ENCODE measurements at places on chromosomes 2 and 18. TPM values are rescaled to one million over a fixed set of nuclear protein-coding genes. Genes with fewer than 3 reads are reported as not detected.

Gene CDH7
- 0.06 TPM for total RNA-seq

Gene NOSTRIN
- 46.4 TPM for total RNA-seq

Gene TEX44
- not detected for total RNA-seq

Gene B3GNT7
- total RNA-seq = 4.0 TPM

Gene CD8B2
- total RNA-seq = 0.10 TPM

Gene CCDC142
- total RNA-seq = 16.1 TPM

Gene UGT1A6
- total RNA-seq = not detected

Gene KCNK3
- 8.7 TPM for total RNA-seq

Gene GDF7
- 15.9 TPM for total RNA-seq

Gene PSTPIP2
- 12.6 TPM for total RNA-seq

Gene KRTCAP3
- total RNA-seq = 1.8 TPM

Gene IL1RL1
- total RNA-seq = 8.1 TPM

Gene FEV
- total RNA-seq = not detected

GRCh38 chr2:238777369-238778067 is 70.4 kb upstream of the TWIST2 start:
- DNase-seq = peak; percentile 26

DNA sequence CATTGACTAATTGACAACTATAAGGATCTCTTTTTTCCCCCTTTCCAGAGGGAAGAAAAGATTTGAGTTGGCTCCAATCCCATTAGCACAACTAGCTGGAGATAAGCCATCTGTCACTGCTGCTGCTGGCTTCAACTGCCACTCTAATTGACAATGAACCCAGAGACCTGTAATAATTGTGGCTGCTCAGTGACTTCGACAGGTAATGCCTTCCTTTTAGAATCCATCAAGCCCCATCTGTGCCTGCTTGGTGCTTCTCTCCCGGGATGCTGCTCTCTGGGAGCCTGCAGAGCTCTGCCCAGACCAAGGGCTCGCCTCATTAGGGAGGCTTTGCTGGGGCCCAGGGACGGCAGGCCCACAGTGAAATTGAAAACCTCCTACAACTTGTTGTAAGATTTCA is 376.7 kb upstream of the SOX11 start:
- DNase-seq = no peak

- no peak for DNase-seq
Observed at GRCh38 chr2:42900289-42900891, 108.0 kb upstream of the HAAO start.

DNA sequence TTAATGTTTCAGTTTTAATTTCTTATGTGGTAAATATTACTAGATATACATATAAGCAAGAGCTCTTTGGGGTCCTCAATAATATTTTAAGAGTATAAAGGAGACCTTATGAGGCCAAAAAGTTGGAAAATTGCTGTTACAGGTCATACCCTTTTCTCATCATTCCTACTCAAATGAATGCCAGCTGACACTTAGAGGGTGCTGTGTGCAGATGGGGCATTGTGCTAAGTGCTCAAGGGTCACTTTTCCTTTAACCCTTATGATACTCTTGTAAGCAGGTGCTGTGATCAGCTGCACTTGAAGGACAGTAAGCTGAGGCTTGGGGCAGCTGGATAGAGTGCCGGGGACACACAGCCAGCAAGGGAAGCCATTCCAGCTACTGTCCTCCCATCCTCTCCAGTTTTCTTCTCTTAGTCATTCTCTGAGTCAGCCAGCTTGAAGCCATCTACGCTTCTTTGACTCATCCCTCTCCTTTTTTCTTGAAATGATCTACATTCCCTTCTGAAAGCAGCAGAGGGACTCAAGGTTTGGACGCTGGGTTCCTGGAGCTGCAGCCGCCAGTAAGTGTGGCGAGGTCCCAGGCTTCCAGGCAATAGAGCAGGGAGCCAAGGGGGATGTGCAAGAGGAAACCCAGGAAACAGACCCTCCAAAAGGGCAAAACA is 42.0 kb upstream of the CREB1 start:
- no peak for DNase-seq

DNA sequence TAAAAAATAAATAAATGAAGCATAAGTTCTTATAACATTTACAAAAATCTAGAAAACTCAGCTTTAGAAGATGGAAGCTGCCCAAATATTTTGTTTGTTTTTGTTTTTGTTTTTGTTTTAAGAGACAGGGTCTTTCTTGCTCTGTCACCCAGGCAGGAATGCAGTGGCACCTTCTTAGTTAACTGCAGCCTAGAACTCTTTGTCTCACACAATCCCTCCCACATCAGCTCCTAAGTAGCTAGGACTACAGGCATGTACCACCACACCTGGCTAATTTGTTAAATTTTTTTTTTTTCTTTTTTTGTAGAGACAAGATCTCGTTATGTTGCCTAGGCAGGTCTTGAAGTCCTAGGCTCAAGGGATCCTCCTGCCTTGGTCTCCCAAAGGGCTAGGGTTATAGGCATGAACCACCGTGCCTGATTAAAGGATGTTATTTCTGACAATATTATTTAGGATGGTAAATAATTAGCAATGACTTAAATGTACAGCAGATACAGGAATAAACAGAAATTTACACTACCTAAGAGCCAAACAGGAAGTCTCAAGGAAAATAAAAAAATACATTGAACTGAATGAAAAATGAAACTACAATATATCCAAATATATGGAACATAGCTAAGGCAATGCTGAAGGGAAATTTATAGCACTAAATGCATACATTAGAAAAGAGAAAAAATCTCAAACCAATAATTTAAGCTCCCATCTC is 17.2 kb downstream of the SESTD1 start:
- DNase-seq = no peak

DNA sequence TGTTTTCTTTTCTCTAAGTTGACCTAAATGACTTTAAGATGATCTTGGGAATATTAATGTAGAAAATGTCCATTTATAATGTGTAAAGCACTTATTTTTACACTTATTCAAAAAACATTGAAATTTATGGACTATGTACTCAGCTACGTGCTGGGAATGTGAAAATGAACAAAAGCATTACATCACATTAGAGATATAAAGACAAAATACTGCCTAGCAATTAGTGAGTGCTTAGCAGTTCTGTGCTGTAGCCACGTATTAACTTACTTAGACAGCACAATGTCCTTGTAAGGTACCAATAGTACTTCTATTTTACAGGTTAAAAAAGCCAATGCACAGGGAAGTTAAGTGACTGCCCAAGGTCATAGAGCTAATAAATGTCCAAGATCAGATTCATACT is 103.8 kb upstream of the TTN start:
- DNase-seq = no peak

DNA sequence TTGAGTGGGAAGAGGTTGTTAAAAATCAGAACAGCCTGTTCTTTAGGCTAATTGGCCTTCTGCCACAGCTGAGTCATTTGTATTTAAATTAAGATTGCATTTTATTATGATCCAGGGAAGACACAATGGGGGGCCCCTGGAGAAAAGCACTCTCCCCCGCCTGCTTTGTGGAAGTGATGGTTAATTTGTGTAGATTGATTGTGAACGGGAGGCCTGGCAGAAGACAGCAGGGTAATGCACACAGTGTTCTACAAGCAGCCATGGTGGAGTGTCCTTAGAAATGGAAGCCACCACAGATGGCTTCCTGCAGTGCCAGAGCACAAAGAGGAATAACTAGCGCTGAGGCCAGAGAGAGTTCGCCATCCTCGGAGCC is 19.6 kb downstream of the RAMP1 start:
- peak; percentile 10 for DNase-seq

GRCh38 chr2:2889646-2890045 is 488.0 kb downstream of the EIPR1 start:
- DNase-seq = no peak

GRCh38 chr2:103464831-103465230 is 703.0 kb downstream of the TMEM182 start:
- no peak for DNase-seq

DNA sequence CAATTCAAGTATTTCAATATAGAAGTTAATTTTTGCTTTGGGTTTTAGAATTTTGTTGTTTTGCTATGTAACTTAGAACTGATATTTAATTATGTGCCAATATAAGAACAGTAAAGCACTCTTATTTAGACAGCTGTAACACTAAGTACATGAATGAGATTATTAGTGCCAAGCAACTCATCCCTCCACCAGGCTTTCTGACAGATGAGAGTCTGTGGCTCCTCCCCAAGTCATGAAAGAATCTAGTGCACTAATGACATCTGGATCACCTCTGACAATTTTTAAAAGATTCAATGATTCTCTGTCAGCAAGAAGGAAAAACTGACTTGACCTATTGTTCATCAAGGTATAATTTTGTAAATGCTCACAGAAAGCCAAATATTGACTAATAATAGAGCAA is 67.8 kb downstream of the TMEFF2 start:
- no peak for DNase-seq

- DNase-seq = no peak
Observed at GRCh38 chr2:39898934-39899333, 119.9 kb upstream of the THUMPD2 start.

DNA sequence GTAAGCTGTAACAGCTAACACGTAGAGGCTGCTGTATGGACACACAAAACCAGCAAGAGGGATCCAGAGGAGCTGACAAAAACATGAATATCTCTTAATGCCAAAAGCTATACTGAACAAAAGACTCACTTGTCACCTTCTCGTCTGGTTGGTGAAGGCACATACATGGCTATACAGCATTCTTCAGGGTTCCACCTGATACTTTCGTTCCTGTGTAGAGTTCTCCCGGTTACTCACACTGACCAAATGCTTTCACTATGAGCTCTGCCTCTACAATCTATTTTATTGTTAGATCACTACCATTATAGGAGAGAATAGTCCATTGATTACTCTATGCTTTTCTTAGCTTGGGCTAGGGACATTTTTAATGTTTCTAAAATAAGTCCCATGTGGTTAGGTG is 193.1 kb downstream of the HNMT start:
- DNase-seq = no peak

DNA sequence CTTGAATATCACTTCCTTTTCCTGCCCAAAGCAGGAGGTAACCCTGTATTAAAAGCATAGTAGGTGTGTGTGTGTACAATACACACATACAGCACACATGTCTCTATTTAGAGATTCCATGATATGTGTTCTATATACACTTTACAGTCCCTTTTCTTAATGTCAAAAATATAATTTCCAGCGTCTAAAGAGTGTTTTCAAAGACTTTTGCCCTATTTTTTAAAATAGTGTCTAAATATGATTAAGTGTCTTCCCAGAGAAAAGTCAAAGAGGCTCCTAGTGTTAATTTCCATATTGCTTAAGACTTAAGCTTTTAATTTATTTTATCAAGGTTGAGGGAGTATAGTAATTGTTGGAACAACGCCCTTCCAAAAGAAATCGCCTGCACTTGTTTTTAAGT is 420.3 kb upstream of the POU3F3 start:
- DNase-seq = no peak

GRCh38 chr2:133213651-133214050 is 354.6 kb downstream of the NCKAP5 start:
- DNase-seq = no peak

GRCh38 chr2:162014751-162015150 is 59.3 kb downstream of the DPP4 start:
- no peak for DNase-seq

- DNase-seq = peak; percentile 33
Observed at GRCh38 chr2:240411261-240412160, 24.0 kb upstream of the GPC1 start.

DNA sequence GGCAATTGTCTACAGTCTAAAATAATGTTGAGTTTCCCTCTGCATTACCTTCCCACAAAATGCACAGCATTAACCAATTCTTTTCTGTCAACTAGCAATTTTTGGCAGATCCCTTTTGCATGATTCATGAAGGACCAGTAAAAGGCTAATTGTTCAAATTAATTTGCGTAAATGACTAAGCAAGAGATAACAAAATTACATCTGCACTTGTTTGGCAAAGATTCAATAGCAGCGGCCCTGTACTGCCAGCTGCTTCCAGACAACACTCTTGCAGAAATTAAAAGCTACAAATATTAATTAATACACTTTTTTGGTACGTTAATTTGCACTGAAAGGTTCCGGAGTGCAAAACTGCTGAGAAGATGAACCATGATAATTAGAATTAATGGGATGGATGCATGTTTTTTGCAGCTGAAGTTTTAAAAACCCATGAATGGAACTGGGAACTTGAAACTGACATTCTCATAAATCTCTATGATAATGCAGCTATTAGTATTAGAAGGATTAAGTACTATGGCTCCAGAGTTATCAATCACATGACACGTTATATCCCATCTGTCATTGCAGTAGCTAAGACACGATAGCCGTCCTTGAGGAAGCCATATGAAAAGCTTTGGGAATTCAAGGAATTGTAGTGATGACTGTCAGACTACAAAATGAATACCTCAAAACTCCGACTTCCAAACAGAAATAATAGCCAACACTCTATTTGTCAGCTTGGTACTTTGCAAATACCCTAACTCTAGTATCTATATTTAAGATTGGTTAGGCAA is 1268.3 kb upstream of the ACVR2A start:
- DNase-seq = no peak

- no peak for DNase-seq
Observed at GRCh38 chr2:148887350-148888002, 12.4 kb downstream of the KIF5C start.

DNA sequence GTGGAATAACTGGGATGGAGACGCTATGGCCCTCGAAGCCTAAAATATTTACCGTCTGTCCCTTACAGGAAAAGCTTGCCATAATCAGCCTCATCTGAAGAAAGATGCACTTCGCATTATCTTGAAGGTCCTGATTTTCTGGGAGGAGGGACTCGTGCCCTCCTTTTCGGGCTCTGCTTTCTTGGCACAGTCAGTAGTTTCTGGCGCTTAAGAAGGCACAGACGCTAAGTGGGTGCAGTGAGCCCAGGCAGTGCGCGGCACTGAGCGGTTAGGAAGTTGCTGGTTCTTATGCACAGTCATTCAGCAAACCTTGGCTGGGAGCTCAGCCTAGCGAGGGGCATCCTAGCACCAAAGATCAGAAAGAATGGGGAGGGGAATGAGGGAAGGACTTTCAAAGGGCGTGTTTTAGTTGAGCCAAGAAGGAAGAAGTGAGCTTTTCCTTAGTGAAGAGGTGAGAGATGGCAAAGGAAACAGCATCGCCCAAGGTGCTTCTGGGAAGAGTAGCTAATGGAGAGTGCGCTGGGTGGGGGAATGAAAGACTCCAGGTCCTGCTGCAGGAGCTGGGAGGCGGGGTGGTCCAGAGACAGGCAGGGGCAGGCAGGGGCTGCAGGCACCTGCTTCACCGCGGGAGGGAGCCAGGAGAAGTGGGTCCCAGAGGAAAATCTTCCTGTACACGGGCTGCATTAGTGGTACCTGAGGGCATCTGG is 64.1 kb downstream of the ZCCHC2 start:
- no peak for DNase-seq

- DNase-seq = peak; percentile 73
Observed at GRCh38 chr18:77061946-77062517, 70.6 kb downstream of the MBP start.

- no peak for DNase-seq
Observed at GRCh38 chr2:74921236-74921736, 37.2 kb upstream of the POLE4 start.

GRCh38 chr2:239192456-239192855 is 208.4 kb downstream of the HDAC4 start:
- peak; percentile 64 for DNase-seq

GRCh38 chr2:196558497-196558896 is 81.0 kb upstream of the CCDC150 start:
- no peak for DNase-seq

All from aorta (tissue), 5 donors.